Coronary artery (tissue), 2 donors: ENCODE measurements at places on chromosomes 16 and 17.

- DNase-seq, result no peak
These were observed 363.7 kb downstream of the SNX29 start for GRCh38 chr16:12340151-12340733.

DNA sequence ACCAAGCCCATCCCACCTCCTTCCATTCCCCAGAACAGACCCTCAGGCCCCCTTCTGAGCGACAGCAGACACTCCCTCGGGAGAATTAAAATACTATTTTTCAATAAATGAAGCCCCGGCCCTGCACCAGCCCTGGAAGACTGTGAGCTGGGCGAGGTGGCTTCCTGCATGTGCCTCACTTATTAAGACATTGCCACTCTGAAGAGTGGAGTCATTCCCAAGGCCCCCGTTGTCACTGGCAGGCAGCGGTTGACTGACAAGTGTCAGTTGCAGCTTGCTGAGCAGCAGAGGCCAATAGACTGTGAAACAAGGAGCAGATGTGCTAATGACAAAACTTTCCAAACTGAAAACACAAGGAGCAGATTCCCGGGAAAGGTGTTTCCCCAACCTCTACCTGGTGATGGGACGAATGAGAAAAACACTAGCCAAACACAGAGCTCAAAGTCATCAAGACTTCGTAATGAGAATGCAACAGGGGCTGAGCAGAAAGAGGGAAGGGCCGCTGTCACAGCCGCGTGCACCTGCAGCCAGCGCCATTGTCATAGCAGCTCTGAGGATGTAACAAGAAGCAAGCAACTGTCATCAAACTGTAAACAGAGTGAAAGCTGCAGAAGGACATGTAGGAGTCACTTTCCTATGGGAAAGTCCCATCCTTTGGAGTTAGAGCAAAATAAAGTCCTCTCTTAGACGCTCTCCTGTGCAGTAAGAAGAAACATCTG, 232.1 kb downstream of the C16orf78 start:
- peak; percentile 21 for DNase-seq

GRCh38 chr16:62752854-62753253, 716.6 kb upstream of the CDH8 start:
- no peak for DNase-seq

- DNase-seq, result no peak
These were observed 73.9 kb downstream of the MRM1 start for GRCh38 chr17:36675250-36675649.

DNA sequence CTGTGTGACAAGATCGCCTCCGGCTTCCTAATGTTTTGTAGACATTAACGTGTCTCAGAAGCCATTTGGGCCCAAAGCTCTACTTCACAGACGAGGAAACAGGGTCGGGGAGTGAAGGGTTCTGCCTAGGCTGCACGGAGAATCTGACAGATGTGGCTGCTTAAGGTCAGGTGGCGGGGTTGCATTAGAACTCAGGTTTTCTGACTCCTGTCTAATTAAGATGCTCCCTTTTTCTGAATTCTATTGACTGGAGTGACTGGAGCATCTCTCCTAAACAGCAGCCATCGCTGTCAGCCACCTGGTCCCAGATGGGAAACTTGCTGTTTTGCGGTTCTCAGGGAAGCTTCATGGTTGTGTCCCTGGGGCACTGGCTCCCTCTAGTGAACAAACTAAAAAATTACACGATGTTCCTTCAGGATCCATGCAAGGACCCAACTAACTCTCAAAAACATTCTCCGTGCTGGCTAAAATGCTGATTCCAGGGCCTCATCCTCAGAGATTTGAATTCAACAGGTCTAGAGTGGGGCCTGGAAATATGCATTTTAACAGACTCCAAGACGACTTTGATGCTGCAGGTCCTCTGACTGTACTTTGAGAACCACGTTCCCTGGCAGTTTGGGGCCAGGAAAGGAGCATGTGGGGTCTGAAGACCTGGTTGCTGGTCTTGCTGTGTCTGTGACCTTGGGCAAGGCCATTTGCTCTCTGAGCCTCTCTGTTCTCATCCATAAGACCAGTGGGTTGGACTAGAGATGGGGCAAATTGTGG, 117.4 kb downstream of the IRF8 start:
- peak; percentile 72 for DNase-seq

DNA sequence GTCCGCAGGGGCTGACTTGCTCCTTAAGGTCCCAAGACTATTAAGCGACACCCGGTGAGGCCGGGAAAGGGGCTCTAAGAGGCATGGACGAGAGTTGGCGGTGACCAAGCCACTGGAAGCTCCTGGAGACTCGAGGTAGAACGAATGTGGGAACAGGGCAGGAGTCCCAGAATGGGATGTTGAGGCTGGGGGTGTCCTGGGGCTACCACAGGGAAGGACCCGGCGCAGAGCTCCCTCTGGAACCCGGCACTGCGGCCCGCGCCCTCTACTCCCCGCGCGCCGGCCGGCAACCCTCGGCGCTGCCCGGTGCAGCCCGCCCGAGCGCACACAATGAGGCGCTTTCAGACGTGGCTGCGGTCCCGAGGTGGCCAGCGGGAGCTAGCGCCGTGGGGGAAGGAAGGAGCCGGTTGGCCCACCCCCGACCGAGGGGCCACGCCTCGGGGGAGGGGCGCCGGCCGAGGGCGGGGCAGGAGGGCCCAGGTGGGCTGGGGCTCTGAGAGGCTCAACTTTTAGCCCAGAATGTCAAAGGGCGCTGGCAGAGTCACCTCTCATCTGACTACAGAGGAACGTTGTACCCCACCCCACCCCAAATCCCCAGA, at the start of gene CHST6:
TSS of gene CHST6 (minus strand) at position 366 of the 599 bp plus-strand sequence. CDS start 15,613 bp downstream, outside the sequence.
- no peak for DNase-seq

GRCh38 chr16:59993101-59993500, 1259.0 kb upstream of the GOT2 start:
- DNase-seq, result no peak

GRCh38 chr17:9956474-9957131, 51.5 kb upstream of the RCVRN start:
- DNase-seq, result no peak

DNA sequence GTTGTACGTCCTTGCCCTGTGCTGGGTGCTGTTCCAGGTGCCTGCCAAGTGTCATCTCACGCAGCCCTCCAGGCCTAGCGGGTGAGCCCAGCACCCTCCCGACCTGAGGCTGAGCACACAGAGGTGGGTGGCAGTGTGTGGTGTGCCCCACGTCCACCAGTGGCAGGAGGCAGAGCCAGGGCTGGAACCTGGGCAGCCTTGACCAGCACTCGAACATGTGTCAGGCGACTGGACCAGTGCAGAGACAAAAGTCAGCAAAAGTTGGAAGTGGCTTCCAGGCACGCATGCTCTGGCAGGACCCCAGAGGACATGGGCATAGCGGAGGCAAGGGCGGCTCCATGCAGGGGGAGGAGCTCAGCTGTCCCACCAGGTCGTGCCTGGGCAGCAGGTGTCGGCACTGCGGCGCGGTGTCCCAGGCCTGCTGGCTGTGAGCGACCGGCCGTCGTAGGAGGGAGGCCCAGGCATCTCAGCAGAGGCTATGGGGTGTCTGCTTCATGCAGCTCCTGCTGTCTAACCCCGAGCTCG, 35.8 kb downstream of the COX4I1 start:
- no peak for DNase-seq

DNA sequence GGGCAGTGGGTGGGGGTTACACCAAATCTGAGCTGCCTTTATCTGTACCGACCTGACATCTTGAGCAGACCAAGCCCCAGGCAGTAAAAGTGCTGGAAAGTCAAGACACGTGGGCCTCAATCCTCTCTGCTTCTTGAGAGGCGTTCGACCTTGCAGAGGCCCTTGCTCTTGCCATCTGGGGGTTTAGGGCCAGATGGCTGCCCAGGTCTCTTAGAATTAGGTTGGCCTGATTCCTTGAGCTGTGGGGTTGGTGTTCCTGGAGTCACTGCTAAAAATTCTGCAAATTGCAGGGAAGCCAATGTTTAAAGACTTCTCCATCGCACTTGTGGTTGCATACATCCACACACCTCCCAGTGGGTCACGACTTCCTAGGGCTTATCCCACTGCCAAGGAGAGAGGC, 238.2 kb upstream of the ASIC2 start:
- no peak for DNase-seq

DNA sequence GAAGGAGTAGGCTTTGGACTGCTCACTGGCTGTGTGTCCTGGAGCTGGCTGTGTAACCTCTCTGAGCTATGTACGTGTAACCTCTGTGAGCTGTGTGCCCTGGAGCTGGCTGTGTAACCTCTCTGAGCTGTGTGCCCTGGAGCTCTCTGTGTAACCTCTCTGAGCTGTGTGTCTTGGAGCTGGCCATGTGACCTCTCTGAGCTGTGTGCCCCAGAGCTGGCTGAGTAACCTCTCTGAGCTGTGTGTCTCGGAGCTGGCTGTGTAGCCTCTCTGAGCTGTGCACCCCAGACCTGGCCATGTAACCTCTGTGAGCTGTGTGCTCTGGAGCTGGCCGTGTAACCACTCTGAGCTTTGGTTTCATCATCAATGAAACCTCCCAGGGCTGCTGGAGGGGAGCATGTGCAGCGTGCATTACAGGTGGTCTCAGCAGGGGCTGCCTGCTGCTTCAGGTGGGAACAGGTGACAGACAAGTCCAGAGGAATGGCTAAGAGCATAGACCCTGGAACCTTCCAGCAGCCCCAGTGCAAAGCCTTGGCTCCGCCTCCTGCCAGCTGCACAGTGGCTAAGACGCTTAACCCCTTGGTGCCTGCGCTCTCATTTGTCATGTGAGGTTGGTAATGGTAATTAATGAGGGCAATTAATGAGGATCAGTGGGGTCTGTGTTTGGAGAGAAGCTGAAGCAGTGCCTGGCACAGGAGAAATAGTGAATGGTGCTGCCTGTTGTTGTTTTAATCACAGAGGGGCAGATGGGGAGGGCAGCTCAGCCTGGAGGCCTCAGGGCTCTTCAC, 86.7 kb downstream of the KATNIP start:
- no peak for DNase-seq

- DNase-seq, result no peak
These were observed 17.3 kb upstream of the HEXD start for GRCh38 chr17:82400830-82401229.

GRCh38 chr16:24526701-24527495, 12.5 kb upstream of the RBBP6 start:
- no peak for DNase-seq

DNA sequence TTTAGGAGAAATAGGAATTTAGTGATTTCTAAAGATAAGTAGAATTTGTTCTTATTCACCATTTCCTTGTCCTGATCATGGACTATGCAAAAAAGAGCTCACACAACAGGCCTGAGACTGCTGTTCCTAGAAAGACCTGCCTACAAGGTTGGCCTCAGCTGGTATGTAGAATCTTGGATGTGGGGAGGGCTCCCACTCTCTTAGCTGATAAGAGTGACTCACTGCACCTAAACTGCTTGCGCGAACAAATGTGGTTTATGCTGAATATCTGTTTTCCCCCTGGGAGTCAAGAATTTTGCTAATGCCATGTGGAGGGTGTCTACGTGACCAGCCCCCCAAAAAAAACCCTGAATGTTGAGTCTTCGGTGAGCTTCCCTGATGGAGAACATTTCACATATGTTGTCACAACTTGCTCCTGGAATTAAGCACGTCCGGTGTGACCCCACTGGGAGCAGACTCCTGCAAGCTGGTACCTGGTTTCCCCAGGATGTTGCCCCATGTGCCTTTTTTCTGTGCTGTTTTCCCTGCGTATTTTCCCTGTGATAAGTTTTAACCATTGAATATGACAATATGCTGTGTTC, 68.8 kb upstream of the HSBP1 start:
- DNase-seq, result no peak

DNA sequence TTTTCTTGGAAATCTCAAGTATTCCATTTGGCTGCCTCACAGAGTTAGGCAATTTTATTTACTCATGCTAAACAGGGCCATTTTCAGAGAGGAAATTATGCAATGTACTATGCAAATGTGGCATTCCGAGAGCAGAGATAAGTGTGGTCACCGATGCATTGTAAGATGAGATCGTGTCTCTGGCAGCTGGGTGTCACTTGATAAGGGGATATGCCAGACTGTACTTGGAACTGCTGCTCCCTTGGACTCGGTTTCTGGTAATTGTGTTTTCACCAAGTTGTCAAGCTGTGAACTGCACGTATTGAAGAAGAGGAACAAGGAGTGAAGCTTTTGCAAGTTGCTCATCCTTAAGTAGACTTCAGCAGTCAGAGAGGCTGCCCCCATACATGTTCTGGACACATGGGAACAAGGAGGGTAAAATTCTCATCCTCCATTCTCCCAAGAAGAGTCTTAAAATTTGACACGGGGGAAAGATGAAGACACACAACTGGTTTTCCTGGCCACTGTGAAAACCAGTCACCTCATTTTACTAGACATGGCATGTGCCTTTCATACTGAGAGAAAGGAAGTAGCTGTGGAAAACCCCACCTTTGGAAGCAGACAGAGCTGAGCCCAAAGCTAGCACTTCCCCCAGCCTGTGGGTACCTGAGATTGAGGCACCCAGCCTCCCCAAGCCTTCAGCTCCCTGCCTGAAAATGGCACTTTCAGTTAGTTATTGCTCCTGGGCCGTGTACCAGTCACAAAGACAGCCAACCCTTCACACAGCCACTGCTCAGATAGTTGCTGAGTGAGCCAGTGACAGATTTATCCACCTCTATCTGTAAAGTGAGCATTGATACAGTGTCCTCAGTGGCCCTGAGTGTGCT, 150.7 kb downstream of the SOCS1 start:
- no peak for DNase-seq

- DNase-seq, result peak; percentile 92
These were observed 1.3 kb upstream of the TUBB3 start for GRCh38 chr16:89921702-89922476.

- DNase-seq, result no peak
These were observed 27.9 kb downstream of the MYOCD start for GRCh38 chr17:12693640-12694039.

GRCh38 chr16:16025214-16025968, 76.0 kb downstream of the ABCC1 start:
- no peak for DNase-seq

DNA sequence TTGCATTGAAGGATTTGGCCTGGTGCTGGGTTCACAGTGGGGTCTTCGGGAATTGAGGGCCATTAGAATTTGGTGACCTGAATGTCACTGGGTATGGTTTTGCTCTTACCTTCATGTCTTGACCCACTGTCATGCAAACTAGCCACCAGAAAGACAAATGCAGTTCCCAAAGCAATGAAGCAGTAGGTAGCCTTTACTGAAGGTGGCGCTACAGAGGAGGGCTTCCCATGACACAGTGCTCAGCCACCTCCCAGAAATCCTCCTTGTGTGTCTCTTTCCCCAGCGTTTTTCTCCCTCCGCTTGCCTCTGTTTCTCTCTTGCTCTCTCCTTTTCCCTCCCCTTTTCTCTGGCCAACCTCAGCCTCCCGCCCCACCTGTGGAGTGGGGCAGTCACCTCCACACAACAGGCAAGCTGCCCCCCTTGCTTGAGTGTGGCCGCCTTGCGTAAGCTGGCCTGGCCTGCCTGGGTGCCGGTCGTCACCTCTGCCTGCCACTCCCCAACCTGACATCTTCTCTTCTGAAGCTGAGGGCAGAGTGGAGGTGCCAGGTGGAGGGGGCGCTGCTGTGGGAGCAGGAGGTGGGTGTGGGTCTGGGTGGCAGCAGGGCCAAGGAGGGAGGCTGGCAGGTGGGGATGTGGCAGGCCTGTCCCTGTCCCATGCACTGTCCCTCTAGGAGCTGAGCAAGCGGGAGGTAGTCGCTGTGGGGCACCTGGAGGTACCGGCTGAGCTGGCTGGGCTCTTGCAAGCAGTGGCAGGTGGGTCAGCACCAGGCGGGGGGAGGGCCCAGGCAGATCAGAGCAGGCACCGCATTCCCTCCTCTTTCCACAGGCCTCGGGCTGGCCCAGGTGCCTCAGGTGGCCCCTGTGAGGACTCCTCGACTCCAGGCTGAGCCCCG, 34.7 kb downstream of the MYO15A start:
- DNase-seq, result no peak
